Naive thymus-derived CD8-positive, alpha-beta T cell (primary cell): ENCODE measurements at places on chromosomes 4 and X.

- H3K4me3 ChIP-seq = peak overlapping the region; percentile 90
- H3K27ac ChIP-seq = peak overlapping the region; percentile 85
- H3K36me3 ChIP-seq = no peaks in the 10 kb centered on the region
- H3K4me1 ChIP-seq = peaks cover 22% of the 10 kb centered on the region
- no peaks in the 10 kb centered on the region for H3K27me3 ChIP-seq
Observed at GRCh38 chrX:131812847-131813825, 210.0 kb upstream of the STK26 start.

DNA sequence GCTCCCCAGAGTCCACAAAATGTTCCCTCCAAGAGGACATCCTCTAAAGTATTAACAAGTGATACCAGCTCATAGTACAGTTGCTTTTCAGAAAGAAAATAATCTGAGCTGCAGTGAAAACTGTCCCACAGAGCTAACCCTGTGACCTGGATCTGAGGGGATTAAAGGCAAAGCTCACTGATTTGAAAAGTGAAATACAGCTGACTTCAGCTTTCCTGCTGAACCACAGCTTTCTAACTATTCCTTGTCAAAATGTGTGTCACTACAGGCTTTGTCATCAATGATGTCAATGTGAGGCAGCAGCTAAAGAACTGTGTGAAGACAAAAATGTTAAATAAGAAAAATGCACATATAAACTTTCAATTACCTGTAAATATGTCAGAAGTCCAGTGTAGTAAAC lies 36.9 kb downstream of the DCHS2 start:
- no peak for DNase-seq
- H3K27me3 ChIP-seq = peaks cover 6% of the 10 kb centered on the region
- H3K4me1 ChIP-seq = no peaks in the 10 kb centered on the region
- H3K4me3 ChIP-seq = no peak overlapping the region
- no peaks in the 10 kb centered on the region for H3K36me3 ChIP-seq

DNA sequence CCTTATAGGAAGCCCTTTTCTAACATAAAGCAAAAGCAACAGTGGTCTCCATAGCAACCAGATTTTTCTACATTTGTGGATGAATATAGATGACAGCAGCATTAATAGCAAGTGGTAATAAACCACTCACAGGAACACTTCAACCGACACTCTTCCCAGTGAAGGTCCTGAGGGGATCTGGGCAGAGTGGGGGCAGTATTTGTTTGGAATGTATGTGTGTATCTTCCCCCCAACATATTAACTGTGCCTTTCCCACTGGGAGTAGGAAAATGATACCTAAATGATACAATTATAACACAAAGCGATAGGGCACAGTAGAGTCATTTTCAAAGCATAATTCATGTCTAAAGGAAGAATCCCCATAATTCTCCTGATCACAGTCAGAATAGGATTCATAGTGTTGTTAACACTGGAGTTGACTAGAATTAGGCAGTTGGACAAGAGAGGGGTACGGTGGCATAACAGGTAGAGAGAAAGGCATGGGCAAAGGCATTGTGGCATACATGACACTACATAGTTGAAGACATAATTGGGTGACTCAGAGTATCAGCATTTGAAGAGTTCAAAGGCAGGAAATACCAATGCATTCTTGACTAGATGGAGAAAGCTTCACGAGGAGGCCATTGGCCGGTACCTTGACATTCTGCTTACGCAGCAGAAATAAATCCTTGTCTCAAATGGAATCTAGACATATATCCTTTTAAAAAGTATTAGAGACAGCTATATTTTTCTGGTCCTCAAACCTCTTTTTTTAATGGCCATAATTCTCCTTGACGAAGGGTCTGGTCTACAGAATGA lies 15.2 kb downstream of the CAPN6 start:
- no peaks in the 10 kb centered on the region for H3K4me1 ChIP-seq
- no peak overlapping the region for H3K4me3 ChIP-seq
- no peaks in the 10 kb centered on the region for H3K36me3 ChIP-seq

DNA sequence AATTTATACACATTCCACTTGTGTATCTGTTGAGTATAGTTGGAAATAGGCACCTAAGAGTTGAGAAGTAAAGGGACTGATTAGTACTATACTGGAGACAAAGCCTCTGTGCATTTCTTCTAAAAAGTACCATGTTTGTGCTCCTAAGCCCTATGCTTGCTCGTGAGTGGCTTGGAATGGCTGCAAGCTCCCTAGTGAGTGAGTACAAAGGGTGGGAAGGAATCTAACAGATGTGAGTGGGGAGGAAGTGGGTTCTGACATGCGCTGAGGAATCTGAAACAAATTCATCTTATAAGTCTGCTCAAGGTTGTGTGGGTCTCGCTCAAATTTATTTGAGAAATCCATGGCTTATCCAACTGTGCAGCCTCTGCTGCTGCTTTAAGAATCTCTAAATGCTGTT lies 13.3 kb downstream of the SPCS3 start:
- peaks cover 29% of the 10 kb centered on the region for H3K4me1 ChIP-seq
- no peaks in the 10 kb centered on the region for H3K27me3 ChIP-seq
- no peak overlapping the region for H3K4me3 ChIP-seq
- no peak for DNase-seq

DNA sequence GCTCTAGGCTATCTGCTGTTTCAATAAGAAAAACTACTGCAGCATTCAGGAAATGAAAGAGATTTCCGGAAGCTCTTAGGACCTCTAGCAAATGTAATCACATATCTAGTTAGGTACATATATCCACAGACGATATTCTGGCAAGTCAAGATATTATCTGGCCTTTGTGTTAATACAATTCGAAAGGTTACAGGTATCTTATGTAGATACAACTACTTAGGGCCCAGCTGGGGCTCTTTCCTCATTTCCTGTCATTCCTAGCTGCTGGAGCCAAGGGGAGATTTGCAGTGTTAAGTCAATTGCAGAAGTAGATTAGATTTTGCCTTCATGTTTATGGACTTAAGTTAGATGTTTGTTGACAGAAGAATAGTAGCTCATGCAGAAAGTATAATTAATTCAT lies 299.5 kb downstream of the ARHGAP24 start:
- no peaks in the 10 kb centered on the region for H3K27me3 ChIP-seq
- no peaks in the 10 kb centered on the region for H3K36me3 ChIP-seq
- H3K27ac ChIP-seq = no peak overlapping the region
- H3K4me1 ChIP-seq = no peaks in the 10 kb centered on the region
- no peak for DNase-seq

- DNase-seq = no peak
- no peaks in the 10 kb centered on the region for H3K4me1 ChIP-seq
- no peaks in the 10 kb centered on the region for H3K36me3 ChIP-seq
- H3K27ac ChIP-seq = no peak overlapping the region
- no peak overlapping the region for H3K4me3 ChIP-seq
Observed at GRCh38 chr4:93918856-93919255, 90.3 kb downstream of the ATOH1 start.

DNA sequence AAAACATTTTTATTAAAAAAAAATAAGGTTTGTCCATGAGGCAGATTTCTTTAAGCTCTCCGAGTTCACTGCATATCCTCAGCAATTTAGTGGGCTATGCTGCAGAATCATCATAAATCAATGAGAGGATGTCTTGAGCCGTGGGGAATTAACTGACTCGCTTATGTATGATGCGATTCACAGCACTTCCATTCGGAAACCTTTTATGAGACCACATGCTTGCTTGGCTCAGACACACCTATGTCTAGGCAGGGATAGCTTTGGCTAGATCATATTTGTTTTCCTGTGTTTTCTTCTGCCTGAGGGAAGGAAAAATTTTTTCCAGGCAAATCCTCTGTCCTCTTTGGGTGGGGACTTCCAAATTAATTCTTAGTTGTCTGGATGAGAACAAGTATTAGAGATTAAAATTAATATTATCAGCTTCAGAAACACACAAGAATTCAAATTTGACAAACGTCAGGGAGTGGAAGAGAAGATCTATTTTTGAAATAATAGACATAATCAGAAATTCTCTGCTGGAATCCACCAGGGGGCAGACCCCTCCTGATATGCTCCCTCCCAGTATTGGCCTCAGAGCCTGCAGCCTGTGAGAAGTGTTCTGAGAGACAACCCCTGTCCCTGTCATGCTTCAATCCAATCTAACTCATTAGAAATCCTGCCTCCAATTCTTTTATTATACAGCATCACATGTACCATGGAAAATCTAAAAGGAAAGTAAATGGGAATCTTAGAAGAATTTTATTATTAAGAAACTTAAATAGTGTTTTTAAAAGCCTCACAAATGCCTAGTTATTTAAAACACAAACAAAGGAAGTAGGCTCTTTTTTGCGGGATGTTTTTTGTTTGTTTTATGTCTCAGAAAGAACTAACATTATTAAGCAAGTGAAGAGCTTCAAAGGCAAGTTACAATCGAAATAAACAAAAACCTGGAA lies 345.1 kb upstream of the TACR3 start:
- no peak for DNase-seq
- no peaks in the 10 kb centered on the region for H3K27me3 ChIP-seq
- H3K4me3 ChIP-seq = no peak overlapping the region
- no peaks in the 10 kb centered on the region for H3K36me3 ChIP-seq

DNA sequence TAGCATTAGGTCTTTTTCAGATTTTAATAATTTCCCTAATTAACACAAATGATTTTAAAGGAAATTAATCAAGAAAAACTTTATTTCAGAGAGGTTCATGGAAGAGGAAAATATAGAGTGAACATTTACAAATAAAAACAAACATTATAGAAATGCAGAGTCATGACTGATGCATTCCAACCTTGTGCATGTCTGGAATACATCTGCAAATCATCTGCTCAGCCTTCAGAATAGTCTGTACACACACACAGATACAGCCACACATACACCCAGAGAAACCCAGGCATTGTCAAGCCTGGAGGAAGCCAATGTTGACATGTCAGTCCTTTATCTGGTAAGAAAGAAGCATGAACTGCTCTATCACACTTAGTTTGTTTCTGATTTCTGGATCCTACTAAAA lies 61.3 kb upstream of the NFKB1 start:
- no peaks in the 10 kb centered on the region for H3K27me3 ChIP-seq
- no peak overlapping the region for H3K27ac ChIP-seq
- H3K4me3 ChIP-seq = no peak overlapping the region

GRCh38 chr4:80918004-80918403 lies 112.5 kb upstream of the BMP3 start:
- DNase-seq = no peak
- no peaks in the 10 kb centered on the region for H3K27me3 ChIP-seq
- no peak overlapping the region for H3K27ac ChIP-seq

GRCh38 chr4:11338956-11339782 lies 89.5 kb downstream of the HS3ST1 start:
- no peak overlapping the region for H3K4me3 ChIP-seq
- H3K4me1 ChIP-seq = peaks cover 2% of the 10 kb centered on the region
- no peak overlapping the region for H3K27ac ChIP-seq
- H3K36me3 ChIP-seq = no peaks in the 10 kb centered on the region

GRCh38 chr4:3291969-3292570 lies 751 bp upstream of the RGS12 start:
- no peaks in the 10 kb centered on the region for H3K36me3 ChIP-seq
- H3K27ac ChIP-seq = peak overlapping the region; percentile 85
- DNase-seq = no peak
- H3K4me1 ChIP-seq = peaks cover 27% of the 10 kb centered on the region

- H3K27ac ChIP-seq = no peak overlapping the region
- no peak overlapping the region for H3K4me3 ChIP-seq
- no peaks in the 10 kb centered on the region for H3K4me1 ChIP-seq
- H3K27me3 ChIP-seq = no peaks in the 10 kb centered on the region
Observed at GRCh38 chr4:73421708-73422457, 14.1 kb upstream of the AFP start.

DNA sequence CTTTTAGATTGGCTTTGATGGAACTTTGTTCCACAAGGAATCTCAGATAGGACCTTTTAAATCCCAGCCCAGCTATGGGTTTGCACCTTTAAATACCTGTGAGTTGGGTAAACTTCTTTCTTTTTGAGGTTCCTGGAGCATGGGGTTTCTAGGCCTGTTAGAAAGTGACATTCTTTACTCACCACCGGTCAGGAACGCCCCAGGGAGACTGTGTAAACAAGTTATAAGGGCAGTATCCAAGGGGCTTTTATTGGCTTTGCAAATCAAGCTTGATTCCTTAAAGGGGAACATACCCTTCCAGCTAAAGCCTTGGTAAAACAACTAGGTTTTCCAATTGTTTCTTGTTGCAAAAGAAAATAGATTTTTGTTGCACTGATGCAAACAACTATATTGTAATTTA lies 93.4 kb downstream of the TENT5D start:
- no peak overlapping the region for H3K27ac ChIP-seq
- H3K27me3 ChIP-seq = no peaks in the 10 kb centered on the region
- no peaks in the 10 kb centered on the region for H3K4me1 ChIP-seq
- DNase-seq = no peak
- no peaks in the 10 kb centered on the region for H3K36me3 ChIP-seq
- H3K4me3 ChIP-seq = no peak overlapping the region

- no peak for DNase-seq
- H3K4me3 ChIP-seq = no peak overlapping the region
- H3K27ac ChIP-seq = no peak overlapping the region
Observed at GRCh38 chrX:121191779-121192178, 144.4 kb downstream of the GLUD2 start.

- H3K4me3 ChIP-seq = no peak overlapping the region
- no peaks in the 10 kb centered on the region for H3K36me3 ChIP-seq
- no peaks in the 10 kb centered on the region for H3K27me3 ChIP-seq
- H3K4me1 ChIP-seq = no peaks in the 10 kb centered on the region
- no peak for DNase-seq
- H3K27ac ChIP-seq = no peak overlapping the region
Observed at GRCh38 chr4:52627876-52628275, 31.2 kb downstream of the USP46 start.

DNA sequence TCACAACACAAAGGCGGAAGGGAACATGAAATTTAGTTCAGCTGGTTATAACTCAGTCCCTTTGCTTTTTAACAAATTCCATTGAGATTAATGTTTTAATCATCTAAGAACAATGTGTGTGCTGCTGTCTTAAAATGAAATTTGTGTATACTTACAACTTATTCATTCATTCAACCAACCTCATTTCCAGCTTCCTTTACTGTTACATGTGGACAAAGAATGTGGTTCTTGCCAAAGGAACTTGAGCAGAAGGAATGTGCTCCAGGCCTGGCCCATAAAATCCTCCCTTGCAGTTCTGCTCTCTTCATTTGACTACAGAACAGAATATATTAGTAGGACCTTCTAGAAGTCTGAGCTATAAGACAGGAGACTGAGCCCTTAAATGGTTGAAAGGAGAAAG lies 176.8 kb upstream of the GLRA2 start:
- no peak overlapping the region for H3K4me3 ChIP-seq

- H3K27me3 ChIP-seq = peaks cover 10% of the 10 kb centered on the region
- no peak overlapping the region for H3K27ac ChIP-seq
- H3K4me3 ChIP-seq = no peak overlapping the region
- DNase-seq = no peak
Observed at GRCh38 chr4:3717241-3717640, 48.9 kb upstream of the ADRA2C start.

GRCh38 chrX:154021131-154021611 lies 1.5 kb upstream of the IRAK1 start:
- H3K36me3 ChIP-seq = no peaks in the 10 kb centered on the region
- no peaks in the 10 kb centered on the region for H3K27me3 ChIP-seq
- H3K27ac ChIP-seq = peak overlapping the region; percentile 95
- no peak overlapping the region for H3K4me3 ChIP-seq
- no peak for DNase-seq
